ENCODE measurements at places on chromosomes 4 and X. TPM values are rescaled to one million over a fixed set of nuclear protein-coding genes. Genes with fewer than 3 reads are reported as not detected.

Gene MAD2L1
- total RNA-seq, result 83.3 TPM

Gene SSX4
- total RNA-seq, result not detected

Gene DMD
- not detected for total RNA-seq

Gene CT47B1
- not detected for total RNA-seq

Gene CT45A2
- not detected for total RNA-seq

Gene KLHL2
- 10.0 TPM for total RNA-seq

DNA sequence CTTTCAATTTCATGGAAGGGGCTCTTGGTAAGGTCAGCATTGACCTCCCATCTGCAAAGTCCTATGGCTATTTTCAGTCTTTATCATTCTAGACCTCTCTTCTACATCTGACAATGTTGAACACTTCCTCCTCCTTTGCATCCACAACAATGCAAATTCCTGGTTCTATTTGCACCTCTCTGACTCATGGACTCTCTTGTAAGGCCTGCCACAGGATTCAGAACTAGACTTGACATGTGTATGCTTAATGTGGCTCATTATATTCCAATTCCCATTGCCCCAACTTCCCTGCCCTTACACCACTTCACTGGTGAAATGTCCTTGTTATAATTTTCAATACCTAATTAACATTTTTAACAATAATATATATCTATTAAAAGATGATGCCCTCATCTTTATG, 314.3 kb upstream of the FGF13 start:
- DNase-seq, result no peak

DNA sequence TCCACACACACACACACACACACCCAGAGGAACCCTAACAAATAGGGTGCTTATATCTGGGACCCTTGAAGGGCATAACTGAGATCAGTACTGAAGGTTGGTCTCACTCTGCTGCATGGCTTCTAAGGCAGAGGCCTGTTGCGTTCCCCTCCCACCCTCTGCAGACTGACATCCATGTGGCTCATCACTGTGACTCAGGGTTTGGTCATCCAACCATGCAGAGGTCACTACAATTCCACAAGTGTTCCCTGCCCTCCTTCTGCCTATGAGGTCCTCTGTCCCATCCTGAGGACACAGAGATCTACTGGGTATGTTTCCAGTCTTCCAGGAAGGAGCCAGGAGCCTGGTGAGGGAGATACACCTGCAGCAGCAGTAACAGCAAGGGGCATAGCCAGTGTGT, 55.8 kb downstream of the XAGE2 start:
- no peak for DNase-seq

GRCh38 chr4:732911-733630, 27.4 kb downstream of the PCGF3 start:
- DNase-seq, result no peak

- peak; percentile 71 for DNase-seq
Measured at GRCh38 chr4:140244328-140244727, 90.3 kb upstream of the MAML3 start.
